ENCODE measurements at places on chromosomes 11 and 22. TPM values are rescaled to one million over a fixed set of nuclear protein-coding genes. Genes with fewer than 3 reads are reported as not detected.

The DNAJB13 gene
- 0.44 TPM for total RNA-seq

The PATE4 gene
- total RNA-seq: not detected

The KIF18A gene
- total RNA-seq: 16.4 TPM

The OR8G1 gene
- 0.11 TPM for total RNA-seq

DNA sequence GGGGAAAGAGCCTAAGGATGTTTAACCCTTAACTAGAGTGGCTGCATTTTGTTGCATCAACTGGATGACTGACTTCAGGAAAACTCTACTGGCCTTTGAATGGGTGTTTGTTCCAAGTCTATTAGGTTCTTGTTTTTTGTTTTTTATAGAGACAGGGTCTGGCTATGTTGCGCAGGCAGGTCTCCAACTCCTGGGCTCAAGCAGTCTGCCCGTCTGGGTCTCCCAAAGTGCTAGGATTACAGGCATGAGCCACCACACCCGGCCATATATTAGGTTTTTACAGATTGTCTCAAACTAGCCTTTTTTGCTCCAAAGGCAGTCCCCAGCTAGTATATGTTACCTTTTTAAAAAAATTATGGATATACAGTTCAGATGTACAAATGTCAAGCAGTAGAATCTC lies 1.1 kb downstream of the SMARCB1 start:
- H3K4me3 ChIP-seq: peak overlapping the region; percentile 94
- DNase-seq: no peak
- H3K36me3 ChIP-seq: peaks cover 17% of the 10 kb centered on the region
- H3K27ac ChIP-seq: no peak overlapping the region
- no peaks in the 10 kb centered on the region for H3K27me3 ChIP-seq
- peaks cover 19% of the 10 kb centered on the region for H3K4me1 ChIP-seq

DNA sequence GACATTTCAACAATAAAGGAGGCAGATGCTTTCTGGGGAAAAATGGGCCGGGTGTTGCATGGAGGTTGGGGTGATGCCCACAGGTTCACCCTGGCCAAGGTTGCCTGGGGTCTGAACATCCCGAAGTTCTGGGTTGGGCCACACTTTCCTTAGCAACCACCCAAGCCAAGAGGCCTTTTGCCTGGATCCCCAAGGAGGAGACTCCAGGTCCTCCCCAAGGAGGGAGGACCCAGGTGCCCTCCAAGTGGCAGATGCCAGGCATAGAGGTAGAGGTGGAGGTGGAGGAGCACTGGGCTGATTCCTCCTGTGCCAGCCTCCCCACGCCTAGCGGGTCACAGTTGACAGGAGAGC lies 1.2 kb downstream of the CYB5R3 start:
- peaks cover 5% of the 10 kb centered on the region for H3K4me1 ChIP-seq
- H3K27me3 ChIP-seq: no peaks in the 10 kb centered on the region
- no peak overlapping the region for H3K27ac ChIP-seq
- peak overlapping the region; percentile 96 for H3K4me3 ChIP-seq
- no peaks in the 10 kb centered on the region for H3K36me3 ChIP-seq

GRCh38 chr11:10770626-10771254 lies 19.7 kb downstream of the CTR9 start:
- H3K36me3 ChIP-seq: peaks cover 66% of the 10 kb centered on the region
- no peak overlapping the region for H3K4me3 ChIP-seq
- H3K27me3 ChIP-seq: no peaks in the 10 kb centered on the region
- DNase-seq: peak; percentile 86
- H3K27ac ChIP-seq: no peak overlapping the region
- no peaks in the 10 kb centered on the region for H3K4me1 ChIP-seq

GRCh38 chr22:32644252-32645100 lies 157.0 kb upstream of the TIMP3 start:
- H3K4me3 ChIP-seq: no peak overlapping the region
- no peaks in the 10 kb centered on the region for H3K36me3 ChIP-seq
- no peak overlapping the region for H3K27ac ChIP-seq
- peaks cover 24% of the 10 kb centered on the region for H3K27me3 ChIP-seq

DNA sequence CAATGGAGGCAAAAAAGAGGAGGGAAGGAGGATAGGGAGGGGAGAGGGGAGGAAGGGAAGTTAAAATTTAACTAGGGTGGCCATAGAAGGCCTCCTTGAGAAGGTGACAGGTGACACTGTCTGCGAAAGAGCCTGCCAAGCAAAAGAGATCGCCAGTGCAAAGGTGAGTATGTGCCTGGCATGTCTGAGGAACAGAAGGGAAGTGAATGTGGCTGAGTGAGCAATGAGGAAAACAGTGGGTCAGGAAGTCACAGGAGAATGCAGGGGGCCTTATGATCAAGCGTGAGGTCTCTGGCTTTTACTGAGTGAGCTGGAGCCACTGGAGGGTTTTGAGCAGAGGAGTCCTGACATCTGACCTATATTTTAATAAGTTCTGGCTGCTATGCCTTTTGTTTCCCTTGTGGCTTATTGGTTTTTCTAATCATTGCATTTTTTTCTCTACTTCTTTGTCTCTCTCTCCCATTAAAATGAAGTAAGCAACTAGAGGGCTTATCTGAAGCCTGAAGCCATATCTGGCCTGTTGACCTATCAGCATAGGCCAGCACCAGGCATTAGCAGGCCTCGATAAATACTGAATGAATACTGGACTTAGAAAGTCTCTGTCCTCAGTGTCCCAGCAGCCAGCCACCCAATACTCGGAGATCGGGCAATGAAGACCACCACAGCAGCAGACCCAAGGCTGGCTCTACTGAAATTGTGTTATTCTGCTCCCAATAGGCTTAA lies 5.6 kb downstream of the AP1B1 start:
- H3K27me3 ChIP-seq: no peaks in the 10 kb centered on the region
- peaks cover 15% of the 10 kb centered on the region for H3K4me1 ChIP-seq
- no peak overlapping the region for H3K27ac ChIP-seq
- H3K4me3 ChIP-seq: peak overlapping the region; percentile 64
- peaks cover 36% of the 10 kb centered on the region for H3K36me3 ChIP-seq
- DNase-seq: no peak

GRCh38 chr11:33195462-33196173 lies 34.3 kb upstream of the CSTF3 start:
- peak overlapping the region; percentile 82 for H3K27ac ChIP-seq
- no peak for DNase-seq
- no peaks in the 10 kb centered on the region for H3K4me1 ChIP-seq

DNA sequence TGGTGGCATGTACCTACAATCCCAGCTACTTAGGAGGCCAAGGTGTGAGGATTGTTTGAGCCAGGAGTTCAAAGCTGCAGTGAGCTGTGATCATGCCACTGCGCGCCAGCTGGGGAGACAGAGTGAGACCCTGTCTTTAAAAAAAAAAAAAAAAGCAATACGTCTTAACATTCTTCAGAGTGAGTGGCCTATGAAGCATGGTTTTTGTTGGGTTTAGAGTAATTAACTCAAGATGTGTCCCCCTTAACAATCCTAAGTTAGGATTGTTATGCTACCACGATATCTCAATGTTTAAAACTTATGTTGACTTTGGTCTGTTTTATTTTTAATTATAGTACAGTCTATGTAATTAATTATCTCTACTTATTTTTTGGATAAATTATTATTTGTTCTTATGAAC lies 156.1 kb downstream of the HIPK3 start:
- H3K4me3 ChIP-seq: no peak overlapping the region
- no peak for DNase-seq
- H3K4me1 ChIP-seq: no peaks in the 10 kb centered on the region
- no peak overlapping the region for H3K27ac ChIP-seq
- H3K36me3 ChIP-seq: no peaks in the 10 kb centered on the region

- no peaks in the 10 kb centered on the region for H3K4me1 ChIP-seq
- DNase-seq: no peak
Observed at GRCh38 chr22:27068121-27068520, 410.7 kb downstream of the MIAT start.
